CD8-positive, alpha-beta memory T cell (primary cell): ENCODE measurements at places on chromosomes 7 and 10. TPM values are rescaled to one million over a fixed set of nuclear protein-coding genes. Genes with fewer than 3 reads are reported as not detected.

DNA sequence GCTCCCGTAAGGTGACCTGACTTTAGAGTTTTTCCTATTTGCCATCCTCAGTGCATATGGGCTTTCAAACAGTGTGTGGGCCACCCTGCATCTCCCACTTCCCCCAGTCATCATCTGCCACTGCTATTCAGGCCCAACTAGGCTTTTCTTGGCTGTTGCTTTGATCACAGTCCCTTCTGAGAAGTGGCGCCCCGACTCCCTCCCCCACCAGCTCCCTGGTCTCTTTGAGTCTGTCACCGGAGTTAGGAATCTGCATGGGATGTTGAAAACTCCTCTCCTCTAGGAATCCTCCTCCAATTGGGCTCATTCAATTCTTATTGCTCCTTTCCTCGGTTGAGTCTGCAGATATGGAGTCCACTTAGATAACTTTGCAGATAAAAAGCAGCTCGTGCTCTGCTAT lies 32.1 kb downstream of the HIF1AN start:
- H3K27ac ChIP-seq = no peak overlapping the region
- H3K4me1 ChIP-seq = no peaks in the 10 kb centered on the region
- H3K4me3 ChIP-seq = no peak overlapping the region
- peaks cover 39% of the 10 kb centered on the region for H3K27me3 ChIP-seq
- H3K36me3 ChIP-seq = no peaks in the 10 kb centered on the region

GRCh38 chr10:59857049-59857448 lies 49.3 kb downstream of the CCDC6 start:
- H3K27ac ChIP-seq = no peak overlapping the region
- no peaks in the 10 kb centered on the region for H3K36me3 ChIP-seq
- no peak overlapping the region for H3K4me3 ChIP-seq
- H3K27me3 ChIP-seq = no peaks in the 10 kb centered on the region
- no peaks in the 10 kb centered on the region for H3K4me1 ChIP-seq

- no peaks in the 10 kb centered on the region for H3K36me3 ChIP-seq
- DNase-seq = no peak
- H3K4me1 ChIP-seq = no peaks in the 10 kb centered on the region
- H3K27me3 ChIP-seq = no peaks in the 10 kb centered on the region
Measured at GRCh38 chr10:4354382-4354812, 471.6 kb upstream of the AKR1E2 start.

DNA sequence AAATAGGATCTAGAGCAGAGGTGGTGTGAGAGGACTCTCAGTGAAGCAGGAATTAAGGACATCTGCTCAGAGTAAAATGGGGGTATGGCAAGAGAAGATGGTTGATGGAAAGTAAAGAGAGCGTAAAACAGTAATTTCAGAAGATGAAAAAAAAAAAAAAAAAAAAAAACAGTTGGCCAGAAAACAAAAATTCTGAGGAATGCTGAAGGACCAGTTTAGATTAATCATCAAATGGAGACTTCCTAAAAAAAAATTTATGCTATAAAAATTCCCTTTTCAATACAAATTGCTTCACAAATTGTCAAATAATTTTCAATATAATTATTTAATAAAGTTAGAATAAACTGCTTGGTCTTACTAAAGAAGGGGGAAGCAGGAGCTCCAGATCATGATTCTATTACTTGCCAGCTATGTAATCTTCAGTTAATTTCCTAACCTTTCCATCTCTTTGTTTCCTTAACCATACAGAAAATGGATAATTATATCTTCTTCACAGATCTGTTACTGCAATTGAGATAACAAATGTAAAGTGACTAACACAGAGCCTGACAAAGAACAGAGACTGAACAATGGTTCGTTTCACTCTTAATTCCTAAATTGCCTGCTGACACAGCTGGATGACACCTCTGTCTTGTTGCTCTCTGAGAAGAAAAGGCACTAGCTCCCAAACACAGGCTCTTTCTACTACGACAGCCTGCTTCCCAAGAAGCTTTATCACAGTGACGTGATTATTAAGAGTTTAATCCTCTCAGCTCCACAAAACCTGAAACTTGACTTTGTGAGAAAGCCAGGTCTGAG lies 64.9 kb upstream of the GPR22 start:
- no peaks in the 10 kb centered on the region for H3K27me3 ChIP-seq
- no peak overlapping the region for H3K27ac ChIP-seq
- no peaks in the 10 kb centered on the region for H3K36me3 ChIP-seq
- H3K4me3 ChIP-seq = no peak overlapping the region

GRCh38 chr7:78528964-78529363 lies 730.4 kb downstream of the PHTF2 start:
- DNase-seq = no peak
- no peak overlapping the region for H3K27ac ChIP-seq
- H3K27me3 ChIP-seq = no peaks in the 10 kb centered on the region
- H3K4me3 ChIP-seq = no peak overlapping the region

- H3K27me3 ChIP-seq = no peaks in the 10 kb centered on the region
- no peak overlapping the region for H3K4me3 ChIP-seq
- no peak for DNase-seq
- no peaks in the 10 kb centered on the region for H3K4me1 ChIP-seq
- H3K36me3 ChIP-seq = no peaks in the 10 kb centered on the region
Measured at GRCh38 chr10:3435671-3436070, 263.1 kb upstream of the PITRM1 start.

DNA sequence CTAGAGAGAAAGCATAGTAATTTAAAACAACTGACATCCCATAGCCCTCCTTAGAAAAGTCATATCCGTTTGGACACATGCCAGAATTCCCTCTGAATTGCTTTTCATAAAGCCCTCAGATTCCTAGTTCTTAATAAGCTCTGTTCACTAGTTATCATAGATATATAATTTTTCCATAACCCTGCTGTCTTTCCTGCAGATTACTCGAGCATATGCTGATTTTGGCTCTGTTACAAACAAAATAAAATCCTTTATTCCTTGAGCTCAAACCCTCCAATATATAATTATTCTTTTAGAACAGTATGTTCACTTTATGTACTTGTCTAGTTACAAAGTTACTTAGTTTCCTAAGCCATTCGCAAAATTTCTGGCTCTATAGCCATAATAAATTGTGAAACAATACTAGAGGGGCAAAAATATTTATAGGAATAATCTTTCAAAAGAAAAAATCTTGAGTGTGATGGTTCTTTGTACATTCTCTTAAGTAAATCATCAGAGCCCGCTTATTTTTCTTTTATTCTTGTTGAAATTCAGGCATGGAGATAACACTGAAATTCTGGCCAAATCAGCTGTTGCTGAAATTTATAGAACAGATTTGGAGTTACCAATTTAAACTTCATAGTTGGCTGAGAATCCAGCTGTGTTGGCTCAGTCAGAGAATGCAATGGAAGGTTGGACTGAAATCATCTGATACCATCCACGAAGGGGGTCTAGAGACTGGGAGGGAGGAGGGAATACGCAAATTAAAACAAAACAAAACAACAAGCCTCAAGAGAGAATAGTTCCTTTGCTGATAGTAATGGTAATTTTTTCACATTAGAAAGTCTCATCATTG lies 146.1 kb upstream of the TMEM196 start:
- no peak for DNase-seq
- no peak overlapping the region for H3K27ac ChIP-seq
- no peaks in the 10 kb centered on the region for H3K27me3 ChIP-seq
- H3K36me3 ChIP-seq = no peaks in the 10 kb centered on the region

DNA sequence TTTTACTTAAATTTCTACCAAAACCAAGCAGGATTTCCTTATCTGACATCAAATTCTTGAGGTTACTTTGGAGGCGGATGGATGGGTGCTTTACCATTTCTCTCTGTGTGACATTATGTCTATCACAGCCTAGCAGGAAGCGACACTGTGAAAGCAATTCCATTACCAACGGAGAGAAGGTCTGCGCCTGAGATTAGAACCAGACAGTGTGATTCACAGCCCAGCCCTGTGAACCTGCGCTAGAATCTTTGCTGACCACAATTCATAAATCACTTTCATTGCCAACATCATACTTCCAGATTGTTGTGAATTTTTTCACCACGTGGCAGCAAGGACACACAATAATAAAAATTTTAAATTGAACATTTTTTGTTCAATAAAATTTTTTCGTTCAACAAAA lies 126.5 kb downstream of the CUBN start:
- H3K27me3 ChIP-seq = no peaks in the 10 kb centered on the region

GRCh38 chr7:157650801-157651200 lies 314.0 kb downstream of the DNAJB6 start:
- H3K27ac ChIP-seq = no peak overlapping the region
- no peaks in the 10 kb centered on the region for H3K36me3 ChIP-seq
- H3K4me3 ChIP-seq = no peak overlapping the region
- no peaks in the 10 kb centered on the region for H3K4me1 ChIP-seq
- DNase-seq = no peak
- no peaks in the 10 kb centered on the region for H3K27me3 ChIP-seq

- H3K27me3 ChIP-seq = no peaks in the 10 kb centered on the region
- no peaks in the 10 kb centered on the region for H3K36me3 ChIP-seq
- no peak overlapping the region for H3K27ac ChIP-seq
- H3K4me3 ChIP-seq = no peak overlapping the region
Measured at GRCh38 chr10:29720149-29720548, 85.4 kb upstream of the SVIL start.

DNA sequence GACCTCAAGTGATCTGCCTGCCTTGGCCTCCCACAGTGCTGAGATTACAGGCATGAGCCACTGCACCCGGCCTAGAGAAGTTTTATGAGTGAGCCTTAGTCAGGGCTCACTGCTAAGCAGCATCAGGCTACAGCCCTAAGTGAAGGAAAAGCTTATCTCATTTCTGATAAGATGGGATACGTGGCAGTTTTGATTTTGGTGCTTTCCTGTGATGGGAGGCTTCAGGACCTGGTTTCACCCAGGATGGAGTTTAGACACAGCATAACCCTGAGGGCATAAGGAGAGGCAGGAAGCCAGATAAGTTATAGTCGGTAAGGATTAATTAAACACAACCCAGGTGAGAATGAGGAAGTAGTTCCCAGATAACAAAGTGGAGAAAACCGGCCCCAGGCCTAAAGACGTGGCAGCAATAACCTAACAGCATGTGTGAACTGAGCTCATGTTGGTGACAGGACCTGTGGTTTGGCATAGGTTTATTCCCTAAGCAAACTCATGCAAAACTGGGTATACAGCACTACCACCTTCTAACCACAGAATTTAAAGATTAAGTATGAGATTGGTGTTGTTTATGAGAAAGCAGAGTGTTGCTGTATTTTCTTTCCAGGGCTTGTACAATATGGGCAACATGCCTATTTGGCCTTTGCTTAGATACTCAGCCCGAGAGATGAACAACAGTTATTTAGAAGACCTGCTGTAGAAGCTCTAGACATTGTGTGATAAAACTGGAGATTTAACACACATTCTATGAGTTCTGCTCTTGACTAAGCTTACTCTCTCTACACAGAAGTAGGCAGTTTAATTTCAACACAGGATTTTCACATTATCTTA lies 119.4 kb downstream of the COL28A1 start:
- peaks cover 8% of the 10 kb centered on the region for H3K4me1 ChIP-seq
- no peaks in the 10 kb centered on the region for H3K36me3 ChIP-seq
- peak overlapping the region; percentile 0 for H3K27ac ChIP-seq
- peak; percentile 52 for DNase-seq

DNA sequence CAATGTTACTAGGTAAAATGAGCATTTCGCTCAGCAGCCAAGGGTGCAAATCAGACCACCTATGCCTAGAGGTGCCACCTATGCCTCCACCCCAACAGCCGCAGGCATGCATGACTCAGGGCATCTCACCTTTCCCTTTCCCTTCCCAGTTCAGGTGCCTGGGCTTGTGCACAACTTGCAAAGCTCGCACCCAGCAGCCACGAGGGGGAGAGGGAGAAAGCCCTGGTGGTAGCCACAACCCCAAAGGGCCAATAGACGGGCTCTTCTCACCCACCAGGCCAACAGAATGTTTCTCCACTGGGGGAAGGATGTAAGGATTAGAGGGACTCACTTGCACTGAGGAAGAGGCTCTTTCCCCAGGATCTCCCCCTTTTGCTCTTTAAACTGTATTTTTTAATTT lies 462.3 kb upstream of the PCDH15 start:
- H3K4me3 ChIP-seq = no peak overlapping the region
- no peak for DNase-seq
- no peaks in the 10 kb centered on the region for H3K4me1 ChIP-seq
- H3K27ac ChIP-seq = no peak overlapping the region
- H3K27me3 ChIP-seq = no peaks in the 10 kb centered on the region

DNA sequence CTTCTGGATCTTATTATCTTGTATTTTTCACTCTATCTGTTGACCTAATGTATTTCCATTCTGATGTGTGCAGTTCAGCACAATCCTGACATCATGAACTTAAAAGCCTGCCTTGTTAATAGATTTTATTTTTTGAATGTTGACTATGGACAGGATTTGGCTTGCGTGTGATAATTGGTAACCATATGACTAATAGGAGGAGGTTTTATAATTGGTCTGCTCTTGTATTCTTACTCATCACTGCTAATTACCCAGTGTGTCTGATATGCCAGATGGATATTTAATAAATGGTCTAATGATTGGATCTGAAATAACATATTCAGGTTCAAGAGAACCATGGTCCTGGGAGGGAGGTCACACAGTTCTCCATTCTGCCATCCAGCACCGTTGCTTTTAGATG lies 45.9 kb downstream of the MTURN start:
- no peaks in the 10 kb centered on the region for H3K36me3 ChIP-seq
- H3K27me3 ChIP-seq = no peaks in the 10 kb centered on the region
- peaks cover 4% of the 10 kb centered on the region for H3K4me1 ChIP-seq
- H3K27ac ChIP-seq = no peak overlapping the region

GRCh38 chr10:132669208-132669861 lies 116.6 kb downstream of the NKX6-2 start:
- no peaks in the 10 kb centered on the region for H3K27me3 ChIP-seq
- DNase-seq = no peak
- no peaks in the 10 kb centered on the region for H3K4me1 ChIP-seq

GRCh38 chr10:116974456-116975005 lies 30.5 kb downstream of the SHTN1 start:
- DNase-seq = no peak
- no peaks in the 10 kb centered on the region for H3K27me3 ChIP-seq
- no peaks in the 10 kb centered on the region for H3K4me1 ChIP-seq
- no peak overlapping the region for H3K4me3 ChIP-seq

- no peak for DNase-seq
- no peak overlapping the region for H3K27ac ChIP-seq
- no peaks in the 10 kb centered on the region for H3K36me3 ChIP-seq
- no peaks in the 10 kb centered on the region for H3K27me3 ChIP-seq
Measured at GRCh38 chr10:2401459-2401858, 664.1 kb upstream of the ADARB2 start.

DNA sequence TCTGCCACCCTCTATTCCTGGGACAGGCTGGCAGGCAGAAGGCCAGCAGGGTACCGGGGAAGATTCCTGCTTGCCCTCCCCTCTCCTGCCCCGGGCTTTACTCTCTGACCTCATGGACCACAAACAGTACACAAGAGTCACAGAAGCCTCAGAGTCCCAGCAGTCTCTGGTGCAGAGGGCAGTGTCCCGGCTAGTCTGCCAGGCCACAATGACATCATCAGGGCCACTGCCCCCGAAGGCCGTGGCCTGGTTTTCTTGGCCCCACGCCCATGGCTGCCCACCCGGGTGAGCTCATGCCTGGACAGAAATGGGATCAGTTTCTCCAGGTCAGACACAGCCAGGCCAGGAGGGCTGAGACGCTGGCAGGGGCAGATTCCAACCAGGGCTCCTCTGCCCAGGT lies 91.9 kb downstream of the MYL10 start:
- no peak overlapping the region for H3K4me3 ChIP-seq
- DNase-seq = no peak
- no peaks in the 10 kb centered on the region for H3K4me1 ChIP-seq
- H3K36me3 ChIP-seq = no peaks in the 10 kb centered on the region

NEBL gene
- total RNA-seq = 0.11 TPM

CNPY1 gene
- total RNA-seq = not detected

ARHGEF35 gene
- total RNA-seq = 4.0 TPM

CYP3A5 gene
- total RNA-seq = not detected

NAT16 gene
- not detected for total RNA-seq

PLA2G12B gene
- total RNA-seq = not detected

PRLHR gene
- not detected for total RNA-seq

ACTL6B gene
- total RNA-seq = not detected

WDR11 gene
- total RNA-seq = 34.8 TPM

KCNH2 gene
- 0.24 TPM for total RNA-seq
